NCI-H460 (cell line): ENCODE measurements at places on chromosomes 3 and 15.

- DNase-seq, result no peak
These were observed 749 bp downstream of the RAB8B start for GRCh38 chr15:63189941-63190768.

DNA sequence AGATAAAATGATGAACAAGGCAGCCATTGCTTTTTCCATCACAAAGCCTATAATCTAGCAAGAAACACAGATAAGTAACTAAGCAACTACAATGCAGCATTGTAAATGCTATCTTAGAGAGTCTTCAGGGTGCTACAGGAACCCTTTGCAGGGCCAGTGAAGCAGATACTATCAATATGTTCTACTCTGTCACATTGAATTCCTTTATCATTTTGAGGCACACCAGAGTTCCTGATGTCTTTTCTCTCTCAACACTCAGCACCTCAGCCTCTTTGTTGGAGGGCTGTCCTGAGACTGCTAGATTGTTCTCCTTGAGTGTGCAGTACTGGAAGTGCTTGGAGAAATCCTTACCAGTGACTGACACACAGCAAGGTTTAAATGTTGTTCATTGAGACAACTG lies 107.4 kb upstream of the MRPL3 start:
- DNase-seq, result no peak

DNA sequence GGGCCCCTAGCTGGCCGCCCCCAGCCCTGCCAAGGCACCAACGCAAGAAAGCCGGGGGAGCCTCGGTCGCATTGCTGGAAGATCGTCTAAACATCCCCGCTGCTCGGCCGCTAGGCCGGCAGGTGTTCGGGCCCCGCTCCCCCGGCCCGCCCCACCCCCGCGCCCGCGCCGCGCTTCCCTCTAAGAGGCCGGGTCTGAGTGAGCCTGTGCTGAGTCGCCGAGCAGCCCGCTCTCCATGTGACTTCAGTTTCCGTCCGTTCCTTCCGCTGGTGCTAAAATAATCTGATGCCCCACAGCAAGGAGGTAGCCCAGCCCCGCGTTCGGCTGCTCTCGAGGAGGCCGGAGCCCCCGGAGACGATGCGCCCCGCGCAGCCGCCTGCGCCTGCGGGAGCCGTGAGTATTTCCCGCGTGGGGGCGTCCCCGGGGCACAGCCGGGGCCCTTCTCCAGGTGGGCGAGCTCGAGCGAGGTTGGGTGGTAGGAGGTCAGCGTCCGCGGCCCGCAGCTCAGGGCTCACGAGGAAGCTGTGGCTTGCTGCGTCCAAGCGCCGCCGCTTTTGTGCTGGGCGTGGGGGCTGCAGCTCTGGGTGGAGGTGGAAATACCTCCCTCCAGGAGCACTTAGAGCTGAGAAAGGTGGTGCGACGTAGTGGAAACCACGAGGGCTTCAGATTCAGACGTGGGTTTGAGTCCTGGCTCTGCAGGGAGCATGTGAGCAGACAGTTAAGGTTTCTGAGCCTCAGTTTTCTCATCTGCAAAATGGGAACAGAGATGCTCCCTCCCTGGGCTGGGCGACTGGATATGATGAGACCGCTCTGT lies at the start of gene NRROS:
TSS of gene NRROS (plus strand) at position 212 of the 814 bp plus-strand sequence. CDS start 14,846 bp downstream, outside the sequence.
- DNase-seq, result no peak

DNA sequence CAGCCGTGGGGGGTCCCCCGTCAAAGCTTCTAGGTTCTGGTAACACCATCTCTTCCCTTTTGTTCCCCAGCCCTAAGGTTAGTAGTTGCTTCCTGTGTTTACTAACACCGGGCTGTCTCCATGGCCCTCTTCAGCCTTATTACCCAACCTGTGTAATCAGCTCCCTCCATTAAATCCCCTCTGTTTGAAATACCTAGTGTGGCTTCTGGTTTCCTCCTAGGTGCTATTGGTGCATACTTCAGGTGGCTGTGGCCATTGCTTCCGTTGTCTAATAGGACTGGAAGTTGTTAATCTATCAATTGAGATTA lies 35.3 kb downstream of the MOBP start:
- no peak for DNase-seq

DNA sequence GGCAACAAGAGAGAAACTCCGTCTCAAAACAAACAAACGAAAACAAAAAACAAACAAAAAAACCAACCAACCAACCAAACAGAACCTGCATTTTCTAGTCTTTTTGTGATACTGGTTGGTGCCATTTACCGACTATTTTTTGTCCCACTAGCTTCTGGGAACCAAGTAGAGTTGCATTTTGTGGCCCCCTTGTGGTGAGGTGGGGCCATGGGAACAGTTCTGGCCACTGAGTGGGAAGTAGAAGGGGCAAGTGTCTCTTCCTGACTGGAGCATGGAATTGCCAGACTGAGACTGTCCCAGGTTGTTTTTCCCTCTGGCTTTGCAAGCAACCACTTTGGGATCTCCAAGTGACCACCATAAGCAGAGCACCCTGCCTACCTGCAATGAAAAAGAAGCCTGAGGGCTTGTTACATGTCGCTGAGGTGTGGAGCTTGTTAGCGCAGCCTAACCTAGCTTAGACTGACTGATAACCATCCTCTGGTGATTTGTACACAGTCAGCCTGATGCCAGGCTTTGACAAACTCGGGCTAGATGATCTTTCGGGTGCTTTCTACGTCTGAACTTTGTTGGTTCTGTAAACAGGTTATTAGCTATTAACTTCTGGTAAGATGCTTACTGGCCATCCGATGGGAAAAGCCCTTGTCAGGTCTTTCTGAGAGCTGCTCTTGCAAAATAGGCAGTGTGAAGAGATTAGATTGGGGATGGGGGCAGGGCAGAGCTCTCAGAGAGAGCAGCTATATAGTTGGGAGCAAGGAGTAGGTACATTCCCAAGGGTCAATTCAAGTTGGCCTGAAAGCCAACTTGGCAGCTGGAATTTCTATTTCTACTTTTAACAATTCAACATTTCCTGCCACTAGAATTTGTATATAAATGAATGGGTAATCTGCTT lies 172.2 kb downstream of the SSR3 start:
- DNase-seq, result peak; percentile 22

DNA sequence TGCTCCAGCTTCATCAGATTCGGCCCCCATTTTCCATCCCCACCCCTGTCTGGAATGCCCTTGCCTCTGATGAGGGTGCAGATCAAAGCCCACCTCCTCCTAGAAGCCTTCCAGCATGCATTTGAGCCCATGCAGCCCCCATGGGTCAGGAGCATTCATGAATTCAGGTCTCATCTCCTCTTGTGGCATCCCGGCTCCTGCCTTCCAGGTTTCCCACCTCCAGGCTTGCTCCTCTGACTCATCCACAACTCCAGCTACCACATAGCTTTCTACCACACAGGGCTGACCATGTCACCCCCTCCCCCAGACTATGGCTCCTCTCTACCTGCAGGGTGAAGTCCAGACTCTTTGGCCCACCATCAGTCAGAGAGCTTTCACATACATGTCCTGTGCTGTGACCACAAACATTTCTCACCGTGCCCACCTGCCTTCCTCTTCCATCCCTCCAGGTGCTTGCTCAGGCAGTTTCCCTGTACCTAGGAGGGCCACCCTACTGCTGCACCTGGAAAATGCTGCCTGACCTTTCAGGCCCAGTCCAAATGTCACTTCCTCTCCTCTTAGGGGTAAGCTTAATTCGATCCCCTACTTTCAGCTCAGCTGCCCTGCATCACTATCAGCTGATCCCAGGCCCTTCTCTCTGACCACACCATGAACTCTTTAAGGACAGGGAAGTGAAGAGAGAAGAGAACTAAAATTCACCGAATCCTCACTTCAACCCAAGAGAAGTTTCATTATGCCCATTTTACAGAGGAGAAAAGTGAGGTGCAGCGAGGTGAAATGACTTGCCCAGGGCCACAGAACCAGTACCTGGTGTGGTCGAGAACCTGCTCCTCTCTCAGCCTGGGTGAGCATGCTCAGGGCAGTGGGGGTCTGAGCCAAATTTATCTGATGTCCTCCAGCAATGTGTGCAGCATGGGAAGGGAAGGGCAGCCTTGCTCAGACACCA lies 13.7 kb upstream of the FGD5 start:
- no peak for DNase-seq

GRCh38 chr3:61035573-61035972 lies 215.7 kb downstream of the FHIT start:
- no peak for DNase-seq

DNA sequence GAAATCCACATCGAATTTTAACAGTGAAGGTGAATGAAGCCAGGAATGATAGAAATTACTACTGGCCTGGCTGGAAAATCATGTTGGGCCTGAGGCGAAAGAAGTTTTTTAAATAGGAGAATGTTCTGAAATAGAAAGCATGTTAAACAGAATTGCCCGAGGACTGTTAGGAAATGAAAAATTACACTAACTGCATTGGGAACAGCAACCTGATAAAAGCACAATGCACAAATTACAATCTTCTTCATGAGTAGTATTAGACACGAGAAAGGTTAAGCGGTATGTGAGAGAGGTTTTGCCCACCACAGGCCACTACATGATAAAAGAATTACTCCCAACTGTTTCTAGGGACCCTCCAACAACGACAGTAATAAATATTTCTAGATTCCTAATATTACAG lies 18.9 kb downstream of the GBE1 start:
- no peak for DNase-seq

DNA sequence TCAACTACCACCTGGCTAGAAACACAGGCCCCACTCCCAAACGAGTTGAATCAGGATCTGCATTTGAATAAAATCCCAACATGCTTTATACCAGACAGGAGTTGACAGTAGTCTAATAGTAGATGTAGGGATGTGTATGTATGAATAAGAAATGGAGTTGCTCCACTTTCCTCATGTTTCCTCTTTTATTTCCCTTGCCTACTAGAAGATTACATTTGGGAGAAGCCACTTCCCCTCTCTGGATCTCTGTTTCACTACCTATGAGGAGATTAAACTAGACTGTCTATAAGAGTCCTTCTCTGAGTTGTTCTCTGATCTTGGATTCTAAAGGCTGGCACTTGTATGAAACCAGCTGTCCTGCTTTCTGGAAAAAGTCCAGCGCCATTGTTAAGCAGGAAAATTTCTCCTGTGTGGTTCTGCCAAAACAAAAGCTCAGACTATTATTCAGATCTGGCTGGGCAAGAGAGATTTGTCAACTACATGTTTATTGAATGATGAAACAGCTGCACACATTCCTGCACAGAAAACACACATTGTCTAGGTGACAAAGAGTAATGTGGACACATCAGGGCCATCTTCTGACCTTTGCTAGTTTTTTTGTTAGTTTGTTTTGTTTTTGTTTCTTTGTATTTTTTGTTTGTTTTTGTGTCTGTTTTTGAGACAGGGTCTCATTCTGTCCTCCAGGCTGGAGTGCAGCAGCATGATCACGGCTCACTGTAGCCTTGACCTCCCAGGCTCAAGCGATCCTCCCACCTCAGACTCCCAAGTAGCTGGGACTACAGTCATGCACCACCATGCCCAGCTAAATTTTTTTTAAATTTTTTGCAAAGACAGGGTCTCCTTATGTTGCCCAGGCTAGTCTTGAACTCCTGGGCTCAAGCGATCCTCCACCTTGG lies 29.9 kb downstream of the ACP3 start:
- DNase-seq, result no peak

GRCh38 chr3:102511168-102511567 lies 76.4 kb downstream of the ZPLD1 start:
- no peak for DNase-seq

DNA sequence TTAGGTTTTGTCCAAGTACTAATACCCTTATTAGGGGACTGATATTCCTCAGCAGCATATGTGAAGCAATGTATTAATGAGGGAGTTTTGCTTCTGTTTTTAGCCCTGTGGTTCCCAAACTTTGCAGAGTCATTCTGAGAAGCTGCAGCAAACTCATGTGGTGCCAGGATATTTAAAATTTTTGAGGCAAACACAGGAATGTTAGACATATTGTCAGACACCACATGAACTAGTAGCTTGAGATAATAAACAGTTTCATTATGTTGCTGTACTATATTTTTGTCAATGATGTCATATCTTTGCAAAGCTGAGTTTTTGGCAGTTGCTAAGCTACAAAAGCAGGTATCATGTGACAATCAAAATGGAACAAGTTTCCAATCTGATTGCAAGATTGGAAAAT lies 36.6 kb downstream of the ATP6V1A start:
- DNase-seq, result no peak

DNA sequence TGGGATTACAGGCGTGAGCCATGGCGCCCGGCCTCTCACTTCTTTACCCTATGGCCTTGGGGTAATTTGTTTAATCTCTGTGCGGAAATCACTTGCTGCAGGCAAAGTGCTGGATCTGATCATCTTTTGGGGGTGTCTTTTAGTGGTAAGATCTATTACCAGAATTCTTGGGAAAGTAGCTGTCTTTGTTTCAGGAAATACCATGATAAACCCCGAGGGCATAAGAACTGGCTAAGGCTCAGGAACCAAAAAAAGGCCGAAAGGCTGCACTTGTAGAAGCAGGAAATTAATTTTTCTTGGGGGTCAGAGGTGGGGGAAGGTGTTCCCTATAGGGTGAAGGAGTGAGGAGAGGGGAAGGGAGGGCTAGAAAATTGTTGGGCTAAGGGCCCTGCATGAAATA lies 22.7 kb upstream of the IGF2BP2 start:
- no peak for DNase-seq

DNA sequence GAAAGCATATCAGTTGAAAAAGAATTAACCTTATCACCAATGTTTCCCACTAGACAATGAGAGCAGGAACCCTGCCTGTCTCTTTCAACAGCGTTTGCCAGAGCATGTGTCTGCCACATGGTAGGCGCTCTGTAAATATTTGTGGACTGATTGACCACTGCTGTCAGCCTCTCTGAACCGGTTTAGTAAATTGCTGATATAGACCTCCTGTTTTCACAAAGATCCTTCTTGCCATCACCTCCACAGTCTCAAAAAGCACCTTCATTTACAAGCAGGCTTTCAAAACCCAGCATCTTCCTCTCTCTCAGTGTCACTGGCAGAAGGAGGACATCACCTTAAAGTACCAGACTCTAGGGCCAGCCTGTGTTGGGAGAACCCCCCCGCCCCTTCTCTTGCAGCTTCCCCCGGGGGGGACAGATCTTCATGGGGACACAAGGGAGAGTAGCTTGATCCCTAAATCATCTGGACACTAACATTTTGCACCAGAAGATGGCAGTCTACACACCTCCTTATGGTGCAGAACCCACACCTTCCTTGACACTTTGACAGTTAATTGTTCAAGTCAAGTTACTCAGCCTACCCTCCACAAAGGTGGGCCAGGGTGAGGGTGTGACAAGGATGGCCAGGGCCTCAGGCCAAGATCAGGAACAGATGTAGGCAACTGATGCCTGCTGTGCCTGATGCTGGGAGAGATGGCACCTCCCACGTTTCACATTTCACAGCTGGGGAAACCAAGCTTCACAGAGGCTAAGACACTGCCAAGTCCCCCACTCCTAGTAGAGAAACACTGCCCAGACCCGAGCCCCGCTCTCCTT lies 37.8 kb upstream of the USP3 start:
- peak; percentile 66 for DNase-seq

GRCh38 chr3:100149130-100149529 lies 34.8 kb upstream of the FILIP1L start:
- no peak for DNase-seq

- peak; percentile 38 for DNase-seq
These were observed 1.7 kb upstream of the LINGO1 start for GRCh38 chr15:77634266-77634962.

- DNase-seq, result no peak
These were observed 55.8 kb upstream of the FAM98B start for GRCh38 chr15:38398134-38398533.

GRCh38 chr15:41952013-41952563 lies 20.3 kb downstream of the EHD4 start:
- DNase-seq, result no peak
